T-helper 17 cell (primary cell): ENCODE measurements at places on chromosomes 4 and X.

GRCh38 chr4:19213388-19213787, 1038.3 kb upstream of the SLIT2 start:
- DNase-seq, result no peak
- no peak overlapping the region for H3K4me3 ChIP-seq
- no peak overlapping the region for H3K27ac ChIP-seq
- no peaks in the 10 kb centered on the region for H3K36me3 ChIP-seq
- no peaks in the 10 kb centered on the region for H3K4me1 ChIP-seq

- H3K36me3 ChIP-seq, result no peaks in the 10 kb centered on the region
- H3K4me3 ChIP-seq, result peak overlapping the region; percentile 93
- peaks cover 18% of the 10 kb centered on the region for H3K4me1 ChIP-seq
- H3K27ac ChIP-seq, result peak overlapping the region; percentile 97
- no peak for DNase-seq
Observed at GRCh38 chr4:41989994-41990364, 351 bp upstream of the SLC30A9 start.

DNA sequence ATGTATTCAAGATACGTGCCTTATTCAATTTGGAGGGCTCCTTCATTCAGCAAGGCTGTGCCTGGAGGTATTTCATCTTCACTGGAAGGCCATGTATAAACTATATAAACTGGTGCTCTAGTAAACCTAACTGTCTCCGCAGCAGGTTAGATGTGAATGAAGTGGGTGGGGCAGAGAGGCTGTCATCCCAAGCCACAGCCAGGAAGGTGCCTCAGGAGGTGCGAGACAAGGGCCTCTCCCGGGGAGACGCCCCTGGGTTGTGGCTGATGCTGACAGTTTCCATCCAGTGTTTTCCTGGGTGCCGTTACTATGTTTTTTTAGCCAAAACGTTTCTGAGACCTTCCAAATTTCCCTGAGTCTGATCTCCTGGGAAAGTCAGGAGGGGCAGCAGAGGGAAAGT, 221.5 kb upstream of the RPL34 start:
- no peak for DNase-seq
- H3K27ac ChIP-seq, result no peak overlapping the region
- no peaks in the 10 kb centered on the region for H3K36me3 ChIP-seq

- no peak overlapping the region for H3K4me3 ChIP-seq
- H3K36me3 ChIP-seq, result no peaks in the 10 kb centered on the region
- H3K4me1 ChIP-seq, result no peaks in the 10 kb centered on the region
- no peak for DNase-seq
- H3K27me3 ChIP-seq, result peaks cover 6% of the 10 kb centered on the region
Observed at GRCh38 chrX:18873189-18873791, 110.6 kb downstream of the PHKA2 start.

DNA sequence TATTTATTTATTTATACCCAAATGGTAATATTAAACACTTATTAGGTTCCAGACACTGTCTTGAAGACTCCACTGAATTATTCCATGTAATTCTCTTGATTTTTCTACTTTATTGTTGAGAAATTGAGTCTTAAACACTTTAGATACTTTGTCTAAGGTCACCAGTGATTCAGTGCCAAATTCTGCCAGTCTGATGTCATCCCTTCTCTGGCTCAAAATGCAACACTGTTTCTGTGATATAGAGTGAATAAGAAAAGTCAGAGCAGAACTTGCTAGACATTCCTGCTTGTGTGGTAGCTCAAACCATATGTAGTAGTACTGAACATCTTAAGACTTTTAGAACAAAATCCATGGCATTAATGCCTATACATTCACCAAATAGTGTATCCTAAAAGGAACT, 164.3 kb downstream of the GABRB1 start:
- DNase-seq, result no peak
- no peaks in the 10 kb centered on the region for H3K36me3 ChIP-seq
- H3K4me3 ChIP-seq, result no peak overlapping the region
- peaks cover 12% of the 10 kb centered on the region for H3K27me3 ChIP-seq

DNA sequence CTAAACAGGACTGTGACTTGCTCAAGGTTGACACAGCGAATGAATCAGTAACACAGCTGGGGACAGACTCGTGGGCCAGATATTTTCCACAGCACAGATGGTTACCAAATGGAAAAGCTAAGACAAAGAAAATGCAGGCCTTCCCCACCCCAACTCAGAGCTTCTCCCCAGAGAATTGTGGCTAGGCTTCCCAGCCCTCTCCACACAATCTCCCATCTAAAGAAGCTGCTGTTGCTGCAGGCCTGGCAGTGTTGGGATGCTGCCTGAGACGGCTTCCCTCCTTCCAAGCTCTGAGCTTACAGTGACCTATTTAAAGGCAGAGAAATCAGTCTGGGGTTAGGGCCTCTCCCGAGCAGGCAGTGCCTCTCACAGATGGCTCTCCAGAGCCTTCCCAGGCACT, 46.5 kb upstream of the PGRMC1 start:
- H3K4me1 ChIP-seq, result peaks cover 2% of the 10 kb centered on the region
- H3K4me3 ChIP-seq, result no peak overlapping the region
- H3K27me3 ChIP-seq, result peaks cover 4% of the 10 kb centered on the region
- DNase-seq, result no peak
- H3K36me3 ChIP-seq, result no peaks in the 10 kb centered on the region
- no peak overlapping the region for H3K27ac ChIP-seq

DNA sequence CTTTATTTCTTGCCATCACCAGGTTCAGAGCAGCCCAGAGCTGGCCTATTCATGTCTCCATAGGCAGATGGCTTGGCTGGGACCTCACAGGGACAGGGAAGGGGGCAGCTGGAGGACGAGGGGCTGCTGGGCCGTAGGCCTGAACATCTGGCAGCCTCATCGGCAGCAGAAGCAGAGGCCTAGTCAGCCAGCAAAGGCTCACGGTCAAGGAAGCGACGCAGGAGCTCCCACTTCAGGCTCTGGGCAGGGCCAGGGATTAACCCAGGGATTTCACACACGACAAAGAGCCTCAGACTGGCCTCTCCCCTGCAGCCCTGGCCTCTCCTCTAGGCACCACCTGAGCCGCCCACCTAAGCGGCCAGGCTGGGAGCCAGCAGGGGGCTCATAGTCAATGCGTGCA, 46.0 kb upstream of the MAN2B2 start:
- no peak for DNase-seq
- no peaks in the 10 kb centered on the region for H3K36me3 ChIP-seq

DNA sequence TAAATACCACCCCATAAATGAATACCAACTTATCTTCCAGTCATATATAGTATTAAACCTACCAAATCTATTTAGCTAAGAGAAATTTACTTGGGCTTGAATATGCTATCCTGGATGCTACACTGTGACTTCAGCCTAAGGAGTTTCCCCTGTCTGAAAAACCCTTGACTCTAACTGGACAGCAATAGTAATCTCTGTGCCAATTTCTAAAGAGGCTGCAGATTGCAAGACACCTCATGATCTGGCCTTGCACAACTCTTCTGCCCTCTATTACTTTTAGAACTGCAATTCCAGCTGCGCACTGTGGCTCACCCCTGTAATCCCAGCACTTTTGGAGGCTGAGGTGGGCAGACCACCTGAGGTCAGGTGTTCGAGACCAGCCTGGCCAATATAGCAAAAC, 371.5 kb downstream of the KCNIP4 start:
- no peak overlapping the region for H3K4me3 ChIP-seq
- no peaks in the 10 kb centered on the region for H3K27me3 ChIP-seq
- DNase-seq, result no peak
- H3K4me1 ChIP-seq, result no peaks in the 10 kb centered on the region
- H3K27ac ChIP-seq, result no peak overlapping the region
- no peaks in the 10 kb centered on the region for H3K36me3 ChIP-seq

GRCh38 chr4:185213877-185214276, 4.5 kb downstream of the SNX25 start:
- no peaks in the 10 kb centered on the region for H3K36me3 ChIP-seq
- no peak for DNase-seq
- H3K4me1 ChIP-seq, result peaks cover 35% of the 10 kb centered on the region
- H3K27me3 ChIP-seq, result no peaks in the 10 kb centered on the region
- peak overlapping the region; percentile 9 for H3K4me3 ChIP-seq
- H3K27ac ChIP-seq, result no peak overlapping the region

DNA sequence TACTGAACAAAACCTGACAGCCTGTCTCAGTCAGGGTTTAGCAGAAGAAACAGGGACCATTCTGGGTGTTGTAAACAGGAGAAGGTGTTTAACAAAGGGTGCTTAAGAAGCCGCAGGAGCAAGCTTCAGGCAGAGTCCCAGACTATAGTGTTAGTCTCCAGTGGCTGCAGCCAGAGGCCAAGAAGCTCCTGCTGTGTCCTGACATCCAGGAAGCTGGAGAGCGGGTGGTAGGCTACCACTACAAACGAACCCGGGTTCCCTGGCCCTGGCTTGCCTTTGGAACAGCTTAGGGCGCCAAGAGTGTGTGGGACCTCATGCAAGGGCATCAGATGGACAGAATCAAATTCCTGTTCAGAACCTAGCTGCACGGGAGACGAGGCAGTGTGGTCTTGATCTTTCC, 27.9 kb downstream of the TKTL1 start:
- peaks cover 28% of the 10 kb centered on the region for H3K4me1 ChIP-seq
- no peaks in the 10 kb centered on the region for H3K27me3 ChIP-seq
- no peak for DNase-seq
- no peak overlapping the region for H3K4me3 ChIP-seq
- H3K36me3 ChIP-seq, result no peaks in the 10 kb centered on the region

DNA sequence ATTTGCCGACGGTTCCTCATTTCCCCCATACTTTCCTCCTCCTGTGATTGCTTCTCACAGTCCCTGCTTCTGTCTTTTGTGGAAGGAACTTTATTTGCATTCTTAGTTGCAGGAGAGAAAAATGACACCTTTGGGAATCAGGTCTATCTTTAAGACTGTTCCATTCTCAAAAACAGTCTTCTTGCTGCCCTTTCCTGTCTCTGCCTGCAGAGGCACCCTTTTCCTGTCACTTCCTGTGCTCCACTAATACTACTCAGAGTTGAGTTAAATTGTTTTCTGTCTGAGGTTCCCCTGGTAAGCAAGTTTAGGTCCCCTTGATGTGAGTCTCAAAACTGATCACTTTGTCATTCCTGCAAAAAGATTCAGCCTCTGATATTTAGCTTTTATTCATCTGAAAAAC, 208.8 kb upstream of the CLNK start:
- DNase-seq, result no peak
- H3K27ac ChIP-seq, result no peak overlapping the region
- no peaks in the 10 kb centered on the region for H3K27me3 ChIP-seq
- no peaks in the 10 kb centered on the region for H3K36me3 ChIP-seq
- H3K4me3 ChIP-seq, result no peak overlapping the region

GRCh38 chr4:156185514-156186055, 231.9 kb upstream of the CTSO start:
- DNase-seq, result no peak
- no peaks in the 10 kb centered on the region for H3K27me3 ChIP-seq
- H3K27ac ChIP-seq, result no peak overlapping the region
- no peak overlapping the region for H3K4me3 ChIP-seq
- H3K36me3 ChIP-seq, result no peaks in the 10 kb centered on the region

DNA sequence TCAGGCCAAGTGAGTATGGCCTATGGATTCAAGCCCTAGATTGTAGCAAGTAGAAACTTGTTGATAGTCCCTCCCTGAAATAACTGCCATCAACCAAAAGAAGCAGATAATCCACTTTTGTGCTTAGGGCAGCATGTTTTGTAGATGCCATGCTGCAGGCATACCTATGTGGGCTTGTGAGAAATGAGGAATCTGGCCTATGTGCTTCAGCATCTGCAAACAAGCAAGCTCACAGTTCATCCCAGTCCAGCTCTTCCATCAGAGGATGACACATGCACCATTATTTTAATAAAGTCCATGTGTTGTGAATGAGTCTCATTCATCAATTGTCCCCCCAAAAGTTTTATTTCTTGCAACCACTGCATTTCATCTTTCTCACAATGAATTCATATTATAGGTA, 421.9 kb upstream of the DIPK2B start:
- H3K4me3 ChIP-seq, result no peak overlapping the region
- H3K4me1 ChIP-seq, result no peaks in the 10 kb centered on the region
- H3K27me3 ChIP-seq, result no peaks in the 10 kb centered on the region

DNA sequence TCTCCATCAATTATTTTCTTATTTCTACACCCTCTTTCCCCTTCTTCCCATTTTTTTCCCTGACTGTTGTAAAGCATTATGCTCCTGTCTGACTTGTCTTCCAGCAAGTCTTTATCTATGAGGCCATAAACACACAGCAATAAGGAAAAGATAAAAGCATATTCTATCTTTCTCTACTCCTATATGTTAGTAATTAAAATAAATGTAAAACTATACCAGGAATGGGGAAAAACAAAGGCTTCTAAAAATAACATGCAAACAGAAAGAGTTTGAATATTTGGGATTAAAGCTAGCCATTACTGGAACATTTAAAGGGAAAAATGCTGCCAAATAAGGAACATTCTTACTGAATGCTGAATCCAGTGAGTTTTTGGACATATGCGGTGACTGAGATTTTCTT, 471.7 kb upstream of the HS3ST1 start:
- H3K4me3 ChIP-seq, result no peak overlapping the region

DNA sequence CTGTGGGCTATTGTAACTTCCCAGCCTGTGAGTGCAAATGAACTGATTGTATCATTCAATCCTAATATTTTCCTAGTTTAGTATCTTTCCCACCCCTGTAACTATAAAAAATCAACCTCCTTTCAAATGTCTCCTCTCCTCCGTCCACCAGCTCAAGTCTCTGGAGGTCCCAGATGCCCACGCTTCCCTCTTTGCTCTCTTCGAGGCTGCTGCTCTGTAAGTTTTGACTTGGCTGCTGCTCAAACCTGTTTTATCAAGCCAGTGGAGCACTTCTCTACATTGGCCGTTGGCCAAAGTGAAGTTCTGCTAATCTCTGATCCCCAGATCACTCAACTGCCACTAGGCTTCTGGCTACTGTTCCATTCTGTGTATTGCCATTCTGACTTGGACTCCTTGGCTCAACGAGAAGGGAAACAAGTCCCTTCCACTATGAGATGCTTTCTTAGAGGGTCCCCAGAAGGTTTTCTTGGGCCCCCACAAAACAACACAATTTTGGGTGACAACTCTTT, 60.7 kb upstream of the RAPGEF2 start:
- no peak for DNase-seq
- no peaks in the 10 kb centered on the region for H3K4me1 ChIP-seq
- peak overlapping the region; percentile 4 for H3K4me3 ChIP-seq
- H3K27me3 ChIP-seq, result peaks cover 46% of the 10 kb centered on the region
- H3K36me3 ChIP-seq, result peaks cover 6% of the 10 kb centered on the region
- H3K27ac ChIP-seq, result no peak overlapping the region

GRCh38 chr4:188603646-188604045, 464.4 kb downstream of the TRIML1 start:
- no peaks in the 10 kb centered on the region for H3K27me3 ChIP-seq
- DNase-seq, result no peak
- no peak overlapping the region for H3K4me3 ChIP-seq
- H3K27ac ChIP-seq, result no peak overlapping the region
- H3K36me3 ChIP-seq, result no peaks in the 10 kb centered on the region
- no peaks in the 10 kb centered on the region for H3K4me1 ChIP-seq

GRCh38 chr4:114334884-114335330, 263.7 kb upstream of the UGT8 start:
- DNase-seq, result no peak
- H3K36me3 ChIP-seq, result no peaks in the 10 kb centered on the region
- no peak overlapping the region for H3K4me3 ChIP-seq
- H3K4me1 ChIP-seq, result no peaks in the 10 kb centered on the region
- H3K27ac ChIP-seq, result no peak overlapping the region
